ENCODE measurements at places on chromosomes 16 and 17.

GRCh38 chr16:72886346-72886974 is 161.5 kb downstream of the ZFHX3 start:
- DNase-seq: no peak

DNA sequence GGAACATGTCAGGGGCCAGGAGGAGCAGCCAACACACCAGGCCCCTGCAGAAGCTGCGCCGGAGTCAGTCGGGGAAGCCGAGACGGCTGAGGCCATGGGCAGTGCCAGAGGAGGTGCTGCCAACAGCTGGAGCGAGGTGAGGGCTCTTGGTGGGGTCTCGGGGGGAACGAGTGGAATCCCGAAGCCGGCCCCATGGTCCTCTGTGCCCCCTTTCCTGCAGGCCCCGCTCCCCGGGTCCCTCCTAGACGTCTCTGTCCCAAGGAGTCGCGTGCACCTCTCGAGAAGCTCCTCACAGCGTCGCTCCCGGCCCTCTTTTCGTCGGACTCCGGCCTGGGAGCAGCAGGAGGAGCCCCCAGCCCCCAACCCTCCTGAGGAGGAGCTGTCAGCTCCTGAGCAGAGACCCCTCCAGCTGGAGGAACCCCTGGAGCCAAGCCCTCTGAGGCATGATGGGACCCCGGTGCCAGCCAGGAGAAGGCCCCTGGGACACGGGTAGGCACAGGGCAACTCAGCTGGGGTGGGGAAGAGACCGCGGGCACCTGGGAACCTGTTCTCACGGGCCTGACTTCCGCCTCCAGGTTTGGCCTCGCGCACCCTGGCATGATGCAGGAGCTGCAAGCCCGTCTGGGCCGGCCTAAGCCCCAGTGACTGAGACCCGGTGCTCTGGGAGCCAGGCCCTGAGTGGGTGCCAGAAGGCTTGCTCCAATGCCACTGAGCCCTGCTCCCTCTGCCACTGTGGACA is 3.6 kb downstream of the APOBR start:
- no peak for DNase-seq

DNA sequence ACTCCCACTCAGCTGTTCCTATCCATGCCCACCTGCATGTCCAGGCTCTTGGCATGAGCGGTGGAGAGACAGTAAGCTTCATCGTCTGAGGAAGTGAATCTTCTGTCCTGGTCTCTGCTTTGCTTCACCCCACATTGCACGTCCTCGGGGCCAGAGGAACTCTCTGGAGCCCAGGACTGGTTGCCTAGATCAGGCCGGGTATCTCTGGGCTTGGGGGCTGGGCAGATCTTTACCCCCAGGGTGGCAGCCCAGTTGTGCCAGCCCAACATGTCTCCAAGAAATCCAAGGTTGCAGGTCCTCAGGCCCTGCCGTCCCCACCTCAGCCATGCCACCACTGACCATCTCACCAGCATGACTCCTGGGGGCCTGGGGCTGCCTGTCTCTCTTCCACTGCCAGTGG is 58.3 kb downstream of the BEAN1 start:
- no peak for DNase-seq

DNA sequence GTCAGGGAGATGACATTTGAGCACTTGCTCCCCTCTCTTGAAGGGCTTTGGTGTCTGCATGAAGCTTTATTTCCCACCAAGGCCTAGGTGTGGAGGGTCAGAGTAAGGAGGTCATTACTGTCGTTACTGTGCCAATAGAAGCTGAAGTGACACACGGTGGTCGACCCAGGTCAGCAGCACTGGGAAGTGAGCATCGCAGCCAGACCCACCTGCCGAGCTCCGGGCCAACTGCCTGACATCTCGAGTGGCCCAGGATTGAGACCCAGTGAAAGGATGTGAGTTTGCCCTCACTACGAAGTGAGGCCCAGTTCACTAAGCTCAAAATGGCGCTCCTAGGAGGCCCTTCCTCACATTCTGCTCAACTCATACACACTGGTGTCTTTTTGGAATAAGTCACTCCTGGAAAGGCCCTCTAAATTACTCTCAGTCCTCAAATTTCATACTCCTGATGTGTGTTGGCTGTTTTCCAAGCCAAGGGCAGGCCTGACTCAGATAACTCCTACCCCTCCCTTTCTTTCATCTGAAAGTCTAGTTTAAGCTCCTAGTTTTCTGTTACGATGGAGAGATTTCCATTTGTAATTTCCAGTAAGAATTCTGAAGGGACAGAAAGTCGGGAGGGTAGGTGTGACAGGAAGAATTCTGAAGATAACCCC is 200.4 kb downstream of the LGALS9B start:
- no peak for DNase-seq

DNA sequence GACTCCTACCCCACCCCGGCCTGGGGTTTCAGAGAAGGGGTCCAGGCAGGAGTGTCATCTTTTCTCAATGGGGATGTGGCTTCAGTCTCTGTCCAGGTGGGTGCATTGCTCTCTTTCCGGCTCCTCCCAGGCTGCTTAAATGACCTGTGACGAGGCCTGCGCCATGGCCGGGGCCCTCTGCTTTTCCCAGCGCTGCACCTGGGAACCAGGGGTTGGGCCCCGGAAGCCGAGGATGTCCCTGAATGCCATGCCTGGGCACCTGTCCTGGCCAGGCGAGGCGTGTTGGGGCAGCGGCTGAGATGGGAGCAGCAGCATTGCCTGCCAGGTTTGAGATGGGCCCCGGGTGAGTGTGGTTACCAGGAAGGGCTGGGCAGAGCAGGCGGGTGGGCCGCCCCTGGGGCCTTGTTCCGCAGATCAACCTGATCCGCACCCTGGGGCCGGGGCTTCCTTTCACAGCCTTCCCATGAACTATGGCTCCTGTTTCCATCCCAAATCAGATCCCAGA is 147.4 kb downstream of the SEC14L1 start:
- DNase-seq: no peak

DNA sequence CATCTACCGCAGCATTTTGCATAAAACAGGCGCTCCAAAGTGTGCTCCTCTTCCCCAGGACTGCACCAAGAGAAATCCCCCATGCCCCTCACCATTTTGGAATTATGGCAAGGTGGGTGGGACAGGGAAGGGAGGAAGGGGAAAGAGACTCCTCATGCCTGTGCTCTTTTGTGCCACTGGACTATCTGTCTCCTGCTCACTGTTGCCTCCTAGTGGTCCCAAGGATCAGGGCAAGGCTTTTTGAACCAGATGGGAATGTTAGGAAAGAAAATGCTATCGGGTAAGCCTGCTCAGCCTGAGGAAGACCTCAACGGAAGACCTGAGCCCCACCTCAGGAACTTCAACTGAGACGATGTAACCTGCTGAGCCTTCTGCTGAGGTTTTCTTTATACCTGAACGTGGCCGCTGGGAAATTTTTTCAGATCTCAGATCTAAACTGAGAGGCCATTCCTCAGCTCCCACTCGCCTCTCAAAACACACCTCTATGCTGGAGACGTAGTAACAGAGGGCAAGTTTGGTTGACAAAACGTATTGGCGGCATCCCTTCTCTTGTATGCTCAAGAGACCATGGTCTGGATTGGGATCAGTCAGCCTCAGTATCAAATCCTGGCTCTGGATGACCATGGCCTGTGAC is 58.3 kb downstream of the SPACA3 start:
- DNase-seq: no peak

GRCh38 chr17:69314246-69315065 is 12.5 kb downstream of the ABCA5 start:
- no peak for DNase-seq

DNA sequence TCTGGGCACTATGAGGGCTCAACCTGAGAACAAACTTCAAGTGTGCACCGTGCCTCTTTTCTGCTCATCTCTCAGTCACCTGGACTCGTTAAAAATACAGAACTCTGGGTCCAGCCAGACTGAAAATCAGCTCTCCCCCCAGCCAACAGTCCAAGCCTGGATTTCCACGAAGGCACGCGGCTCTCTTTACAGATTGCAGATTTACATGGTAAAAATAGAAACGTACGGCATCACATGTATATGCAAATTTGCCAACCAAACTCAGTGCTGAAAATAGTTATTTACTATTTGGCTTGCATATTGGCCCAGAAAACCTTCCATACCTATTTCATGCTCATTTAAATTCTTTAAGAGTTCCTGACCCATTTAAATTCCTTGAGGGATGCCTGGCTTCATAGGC is 315.8 kb downstream of the MAF start:
- no peak for DNase-seq

GRCh38 chr17:62067165-62068145 is 2.4 kb upstream of the MED13 start:
- DNase-seq: no peak

DNA sequence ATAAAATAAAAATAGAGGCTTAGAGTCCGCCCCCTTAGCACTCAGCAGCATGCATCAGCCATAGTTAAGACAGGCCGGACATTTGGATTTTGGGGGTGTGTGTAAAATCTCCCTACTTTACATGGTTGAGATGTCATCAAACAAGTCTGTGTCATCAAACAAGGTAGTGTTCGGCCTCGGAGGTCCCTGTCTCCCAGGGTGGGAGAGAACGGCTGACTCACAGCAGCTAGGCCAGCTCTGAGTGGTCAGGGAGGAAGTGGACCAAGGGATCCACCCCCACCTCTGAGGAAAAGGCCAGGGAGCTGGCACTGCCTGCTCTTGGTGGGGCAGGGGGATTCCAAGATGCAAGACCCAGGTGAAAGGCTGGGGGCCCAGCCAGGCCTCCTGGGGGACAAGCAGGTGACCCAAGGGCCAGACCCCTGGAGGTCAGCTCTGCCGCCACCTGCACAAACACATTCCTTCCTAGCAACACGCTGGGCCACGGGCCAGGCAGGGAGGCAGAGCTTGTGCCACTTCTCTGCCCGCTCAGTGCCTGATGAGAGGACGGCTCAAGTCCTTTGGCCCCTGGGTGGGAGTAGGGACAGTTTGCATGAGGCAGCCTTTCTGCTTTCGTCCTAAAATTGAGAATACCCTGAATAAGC is 28.5 kb downstream of the KIFC3 start:
- DNase-seq: no peak

DNA sequence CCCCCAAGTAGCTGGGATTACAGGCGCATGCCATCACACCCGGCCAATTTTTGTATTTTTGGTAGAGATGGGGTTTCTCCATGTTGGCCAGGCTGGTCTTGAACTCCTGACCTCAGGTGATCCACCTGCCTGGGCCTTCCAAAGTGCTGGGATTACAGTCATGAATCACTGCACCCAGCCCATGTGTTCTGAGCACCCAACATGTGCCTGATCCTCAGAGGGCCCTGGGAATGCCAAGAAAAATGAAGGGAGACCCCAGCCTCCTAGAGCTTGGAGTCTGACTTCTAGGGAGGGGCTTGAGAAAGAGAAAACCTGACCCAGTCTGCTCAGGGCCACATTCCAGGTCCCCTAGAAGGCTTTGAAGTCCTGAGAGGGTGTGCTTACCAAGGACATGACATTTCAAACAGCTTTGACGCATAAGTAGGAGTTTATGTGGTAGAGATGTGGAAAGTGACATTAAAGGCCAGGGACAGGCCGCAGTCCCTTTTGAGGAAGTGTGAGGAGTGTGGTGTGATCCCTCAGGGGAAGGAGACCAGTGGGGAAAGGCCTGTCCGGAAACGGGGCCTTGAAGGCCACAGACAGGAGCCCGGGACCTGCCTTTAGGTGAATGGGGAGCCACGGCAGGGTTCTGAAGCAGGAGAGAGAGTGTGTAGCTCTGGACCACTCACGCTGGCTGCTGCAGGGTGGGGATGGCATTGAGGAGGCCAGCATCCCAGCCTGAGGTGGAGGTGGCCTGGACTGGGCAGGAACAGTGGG is 1.1 kb upstream of the CCL22 start:
- DNase-seq: no peak

- no peak for DNase-seq
Observed at GRCh38 chr16:4093495-4094126, 22.6 kb downstream of the ADCY9 start.

- no peak for DNase-seq
Observed at GRCh38 chr17:43702637-43703036, 40.9 kb upstream of the MEOX1 start.

DNA sequence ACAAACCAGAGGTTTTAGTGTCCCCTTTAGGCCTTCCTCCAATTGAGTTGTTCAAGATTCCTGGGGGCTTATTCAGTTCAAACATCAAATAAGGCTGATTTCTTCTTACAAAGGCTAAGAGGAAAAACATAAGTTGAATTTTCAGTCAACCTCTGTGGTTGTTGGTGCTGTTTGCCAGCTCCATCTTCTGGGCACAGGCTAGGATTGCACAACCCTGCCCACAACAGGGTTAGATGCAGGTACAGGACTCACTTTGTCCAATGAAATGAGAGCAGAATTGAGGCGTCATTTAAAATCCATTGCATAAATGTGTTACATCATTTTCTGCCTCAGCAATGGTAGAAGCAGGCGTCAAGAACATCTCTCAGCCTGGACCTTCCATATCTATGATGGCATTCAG is 173.3 kb downstream of the PMP22 start:
- DNase-seq: no peak

GRCh38 chr16:29975134-29975538 is 1.5 kb downstream of the TAOK2 start:
- no peak for DNase-seq

- no peak for DNase-seq
Observed at GRCh38 chr16:9556949-9557665, 465.7 kb downstream of the HAPSTR1 start.

DNA sequence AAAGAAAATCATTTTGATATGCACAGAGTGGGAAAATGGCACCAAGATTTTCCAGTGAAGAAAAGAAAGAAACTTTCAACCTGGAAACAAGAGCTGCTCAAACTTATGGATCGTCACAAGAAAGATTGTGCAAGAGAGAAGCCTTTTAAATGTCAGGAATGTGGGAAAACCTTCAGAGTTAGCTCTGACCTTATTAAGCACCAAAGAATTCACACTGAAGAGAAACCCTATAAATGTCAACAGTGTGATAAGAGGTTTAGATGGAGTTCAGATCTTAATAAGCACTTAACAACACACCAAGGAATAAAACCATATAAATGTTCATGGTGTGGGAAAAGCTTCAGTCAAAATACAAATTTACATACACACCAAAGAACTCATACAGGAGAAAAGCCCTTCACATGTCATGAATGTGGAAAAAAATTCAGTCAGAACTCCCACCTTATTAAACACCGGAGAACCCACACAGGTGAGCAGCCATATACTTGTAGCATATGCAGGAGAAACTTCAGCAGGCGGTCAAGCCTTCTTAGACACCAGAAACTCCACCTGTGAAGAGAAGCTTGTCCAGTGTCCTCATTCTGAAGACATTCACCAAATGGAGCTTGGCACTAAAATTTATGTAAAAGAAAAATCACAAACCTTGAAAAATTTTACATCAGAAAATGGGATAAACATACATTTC is 12.2 kb downstream of the ZNF75A start:
- DNase-seq: no peak
